Daoy (cell line): ENCODE measurements at places on chromosomes 1 and 21. TPM values are rescaled to one million over a fixed set of nuclear protein-coding genes. Genes with fewer than 3 reads are reported as not detected.

GRCh38 chr1:191913260-191913977 lies 244.8 kb upstream of the RGS18 start:
- DNase-seq = no peak

The GJA5 gene
- total RNA-seq = not detected in 2 replicates

The GSTM5 gene
- total RNA-seq = not detected in 2 replicates

The URB1 gene
- 22.0 and 28.3 TPM in 2 replicates for total RNA-seq

DNA sequence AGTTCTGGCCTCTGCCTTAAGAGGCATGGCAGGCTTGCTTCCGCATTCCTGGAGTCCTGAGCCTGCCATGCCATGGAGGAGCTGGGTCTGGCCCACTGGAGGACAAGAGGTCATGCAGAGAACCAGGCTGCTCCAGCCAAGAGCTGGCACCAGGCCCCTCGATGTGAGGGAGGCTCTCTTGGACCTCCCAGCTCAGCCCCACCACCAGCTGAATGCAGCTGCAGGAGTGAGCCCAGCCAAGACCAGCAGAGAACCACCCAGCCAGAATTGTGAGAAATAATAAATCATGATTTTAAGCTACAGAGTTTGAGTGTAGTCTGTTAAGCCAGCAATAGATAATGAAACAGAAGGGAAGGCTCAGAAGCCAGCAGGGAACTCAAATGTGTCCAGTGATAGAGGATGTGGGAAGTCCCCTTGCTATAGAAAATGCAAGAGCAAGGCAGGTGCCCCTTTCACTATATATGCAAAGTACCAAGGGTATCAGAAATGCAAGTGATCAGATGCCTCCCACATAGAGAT lies 118.4 kb downstream of the HIVEP3 start:
- DNase-seq = no peak

The KRTAP10-6 gene
- not detected in 2 replicates for total RNA-seq

DNA sequence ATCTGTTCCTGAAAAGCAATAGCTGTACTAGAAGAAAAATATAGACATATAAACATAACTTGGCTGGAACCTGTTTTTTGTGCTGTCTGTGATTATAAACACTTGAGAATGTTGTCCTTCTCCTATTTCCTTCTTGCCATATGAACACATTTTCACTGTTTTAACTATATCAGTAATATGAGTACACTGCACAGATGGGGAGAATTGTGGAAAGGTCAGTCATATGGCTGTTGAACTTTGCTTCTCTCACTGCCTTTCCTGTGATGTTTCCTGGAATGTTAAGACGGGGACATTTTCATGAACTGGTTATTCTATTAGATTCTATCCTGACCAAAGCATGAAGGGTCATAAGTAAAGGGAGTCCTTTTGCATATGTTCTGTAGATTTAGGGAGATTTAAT lies 24.9 kb downstream of the HMCN1 start:
- no peak for DNase-seq

DNA sequence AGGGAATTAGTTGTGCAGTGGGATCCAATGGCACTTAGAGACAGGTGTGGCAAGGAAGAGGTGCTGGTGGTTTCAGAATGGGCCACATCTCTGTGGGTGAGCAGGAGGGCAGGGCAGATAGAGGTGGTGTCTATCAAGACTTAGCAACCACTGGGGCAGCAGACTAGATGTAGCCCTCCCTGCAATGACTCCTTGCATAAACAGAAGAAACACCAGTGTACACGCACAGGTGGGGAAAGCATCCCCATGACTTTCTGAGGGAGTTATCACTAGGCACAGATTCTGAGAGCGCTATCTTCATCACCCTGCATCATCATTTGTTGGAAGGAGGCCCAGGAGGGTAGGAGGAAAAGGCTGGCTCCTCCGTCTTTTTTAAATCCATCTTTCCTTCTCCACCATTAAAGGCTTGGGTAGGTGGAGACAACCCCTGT lies 58.4 kb downstream of the PLXNA2 start:
- DNase-seq = no peak

DNA sequence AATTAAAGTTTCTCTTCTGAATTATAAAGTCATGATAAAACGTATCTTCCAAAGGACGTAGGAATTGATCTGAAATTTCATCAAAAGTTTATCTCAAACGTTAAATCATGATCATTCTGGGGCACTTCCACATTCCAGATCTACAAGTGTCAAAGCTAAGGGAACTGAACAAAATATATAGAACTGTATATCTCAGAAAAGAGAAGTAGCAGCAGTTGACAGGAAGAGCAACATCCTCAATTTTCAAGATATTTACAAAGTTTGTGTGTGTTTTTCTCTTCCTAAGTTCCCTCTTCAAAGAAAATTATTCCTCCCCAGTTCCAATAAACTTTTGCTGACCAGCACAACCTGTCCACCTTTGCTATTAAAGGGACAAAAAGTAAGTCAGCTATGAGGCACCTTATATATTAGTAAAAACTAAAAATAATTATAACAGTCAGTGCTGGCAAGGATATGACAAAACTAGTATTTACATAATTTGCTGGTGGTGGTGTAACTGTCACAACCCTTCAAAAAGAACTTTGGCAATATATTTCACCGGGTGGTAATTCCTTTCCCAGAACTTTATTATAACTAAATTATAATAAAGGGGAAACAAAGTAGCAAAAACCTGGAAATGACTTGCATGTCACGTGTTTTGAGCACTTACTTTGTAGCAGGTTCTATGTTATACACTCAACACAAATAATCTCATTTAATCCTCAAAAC lies 38.5 kb upstream of the EYA3 start:
- DNase-seq = no peak
